HT1080 (cell line): ENCODE measurements at places on chromosomes 2 and 18.
A peak's percentile ranks its signal among the peaks of the same experiment; 100 is the strongest.

- no peak for DNase-seq
Measured at GRCh38 chr2:68251855-68252399, 405 bp downstream of the PPP3R1 start.

DNA sequence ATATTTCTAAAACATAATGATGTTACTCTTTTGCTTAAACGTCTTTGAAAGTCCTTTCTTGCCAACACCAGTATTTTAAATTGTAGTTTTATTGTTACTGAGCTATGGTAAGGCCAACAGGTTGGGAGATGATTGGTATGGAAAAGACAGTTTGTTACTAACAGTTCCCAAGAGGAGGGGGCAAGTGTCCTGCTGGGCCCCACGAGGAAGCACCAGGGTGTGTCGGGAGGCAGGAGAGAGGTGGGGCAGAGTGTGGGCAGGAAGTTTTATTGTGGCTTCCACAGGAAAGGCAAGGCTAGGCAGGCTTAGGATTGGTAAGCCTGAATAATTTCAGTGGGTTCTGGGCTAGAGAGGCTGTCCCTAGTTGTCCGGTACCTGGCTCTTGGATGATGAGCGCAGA lies 134.3 kb downstream of the SOCS6 start:
- peak; percentile 22 for DNase-seq

DNA sequence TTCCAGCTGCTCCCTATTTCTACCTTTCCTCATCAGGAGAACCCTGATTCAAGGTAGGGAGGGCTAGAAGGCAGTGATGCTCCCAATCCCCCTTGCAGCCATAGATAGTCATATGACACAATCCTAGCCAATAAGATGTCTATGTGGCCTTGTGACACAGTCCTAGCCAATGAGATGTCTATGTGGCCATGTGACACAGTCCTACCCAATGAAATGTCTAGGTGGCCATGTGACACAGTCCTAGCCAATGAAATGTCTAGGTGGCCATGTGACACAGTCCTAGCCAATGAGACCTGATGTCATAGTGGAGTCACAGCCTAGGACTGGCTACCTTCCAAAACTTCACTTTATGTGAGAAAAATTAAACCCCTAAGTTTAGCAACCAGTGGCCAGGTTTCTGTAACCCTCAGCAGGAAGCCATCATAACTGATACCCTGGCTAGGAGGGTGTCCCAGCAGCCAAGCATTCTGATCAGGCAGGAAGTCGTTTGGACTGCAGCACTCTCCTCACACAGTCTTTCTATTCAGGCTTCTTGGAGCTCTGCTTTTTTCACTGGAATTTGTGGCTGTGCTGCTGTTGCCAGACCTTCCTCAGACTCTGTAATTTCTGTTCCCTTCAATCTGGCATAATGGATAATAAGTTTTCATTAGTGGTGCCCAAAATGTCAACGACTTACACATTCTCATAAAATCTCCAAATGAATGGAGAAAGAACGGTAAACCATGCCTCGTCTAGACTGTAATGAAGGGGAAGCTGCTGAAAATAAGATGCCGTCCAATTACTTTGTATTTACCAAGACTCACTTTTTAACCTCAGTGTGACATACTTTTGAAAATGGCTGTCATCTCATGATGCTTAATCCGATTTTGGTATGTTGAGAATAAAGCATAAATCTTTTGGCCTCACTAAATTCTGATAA lies 165.0 kb upstream of the NCKAP5 start:
- DNase-seq, result peak; percentile 11

- DNase-seq, result peak; percentile 19
Measured at GRCh38 chr2:202790676-202791075, 80.9 kb downstream of the ICA1L start.

GRCh38 chr2:44053456-44053855 lies 57.7 kb upstream of the LRPPRC start:
- no peak for DNase-seq

DNA sequence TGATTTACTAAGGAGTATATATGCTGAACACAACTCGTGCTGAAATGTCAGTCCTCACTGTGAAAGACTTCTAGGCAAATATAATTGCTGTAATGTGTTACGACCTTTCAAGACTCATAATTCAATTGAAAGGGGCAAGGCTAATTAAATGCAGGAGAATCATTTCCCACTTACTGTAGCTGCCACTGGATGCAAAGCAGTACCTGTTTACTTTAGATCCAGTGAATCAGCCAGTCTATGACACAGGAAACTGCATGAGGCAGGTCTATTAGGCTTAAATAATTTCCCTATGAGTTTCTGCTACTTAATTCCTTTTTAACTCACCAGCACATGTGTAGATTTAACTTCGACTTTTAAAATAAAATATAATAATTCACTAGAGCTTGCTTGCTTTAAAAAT lies 125.6 kb downstream of the CTNNA2 start:
- no peak for DNase-seq

DNA sequence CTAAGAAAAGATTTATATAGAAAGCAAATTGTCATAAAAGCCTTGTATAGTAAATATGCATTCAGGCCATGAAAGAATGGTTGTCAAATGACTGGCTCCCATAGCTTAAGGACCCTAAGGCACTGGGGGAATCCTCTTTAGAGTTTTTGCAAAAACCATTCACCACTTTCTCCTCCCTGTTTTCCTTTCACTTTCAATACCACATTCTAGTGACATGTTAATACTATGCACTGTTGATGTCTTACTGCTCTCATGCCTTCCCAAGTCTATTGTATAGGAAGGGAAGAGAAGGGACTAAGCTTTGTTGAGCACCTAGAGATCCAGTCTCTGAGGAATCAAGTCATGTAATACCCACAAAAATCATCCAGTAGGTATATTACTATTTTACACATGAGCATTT lies 383.0 kb upstream of the LRRTM1 start:
- DNase-seq, result no peak

DNA sequence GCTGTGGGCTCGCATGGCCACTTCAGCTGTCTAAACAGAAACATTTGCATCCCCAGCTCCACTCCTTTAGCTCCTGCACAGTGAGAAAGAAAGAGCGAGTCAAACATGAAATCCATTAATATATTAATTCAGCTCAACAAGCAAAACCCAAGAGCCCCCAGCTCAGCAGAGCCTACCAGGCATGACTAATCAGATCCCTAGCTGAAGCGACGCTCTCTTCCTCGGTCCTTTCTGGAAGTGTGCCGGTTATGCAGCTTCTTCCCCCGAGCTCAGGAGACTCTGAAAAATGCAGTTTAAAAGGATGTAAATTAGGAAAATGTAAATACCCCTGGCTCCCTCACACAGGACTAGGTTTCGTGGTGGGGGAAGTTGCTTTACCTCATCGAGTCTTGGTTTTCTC lies 221.5 kb downstream of the ANKRD30B start:
- DNase-seq, result no peak

DNA sequence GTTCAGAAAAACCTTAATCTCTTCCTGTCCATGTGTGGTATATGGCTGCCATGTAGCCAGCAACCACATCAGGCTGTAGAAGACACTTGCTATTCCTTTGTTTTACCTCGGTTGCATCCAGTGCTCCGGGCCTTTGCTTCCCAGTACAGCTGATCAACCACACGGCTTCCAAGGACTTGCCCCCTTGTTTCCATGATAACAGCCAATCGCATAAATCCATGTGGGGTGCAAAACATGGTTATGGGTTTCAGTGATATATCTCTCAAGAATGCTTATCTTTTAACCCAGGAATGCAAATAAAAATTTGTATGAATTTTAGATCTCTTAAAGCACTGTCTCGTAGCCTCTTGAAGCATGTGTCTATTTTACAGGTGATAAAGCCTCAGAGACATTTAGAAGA lies 118.3 kb downstream of the MGAT5 start:
- no peak for DNase-seq

GRCh38 chr2:113000436-113000835 lies 4.8 kb upstream of the IL36A start:
- DNase-seq, result no peak

DNA sequence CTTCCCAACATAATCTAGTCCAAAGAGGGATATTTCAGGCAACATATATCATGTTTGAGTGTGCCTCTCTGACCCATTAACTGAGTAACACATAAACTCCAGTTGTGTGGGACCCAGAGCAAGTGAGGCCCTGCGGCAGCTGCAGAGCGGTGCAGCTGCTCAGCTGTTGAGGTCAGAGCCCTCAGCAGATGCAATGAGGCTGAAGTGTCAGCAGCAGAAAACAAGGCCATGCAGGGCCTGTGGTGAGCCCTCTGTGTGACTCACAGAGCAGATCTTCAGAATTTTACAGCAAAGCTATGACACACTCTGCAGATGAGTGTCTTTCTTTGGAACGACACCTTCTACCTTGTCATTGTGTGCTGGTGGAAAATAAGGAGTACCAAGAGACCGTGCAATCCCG lies 168.5 kb downstream of the CBLN2 start:
- peak; percentile 83 for DNase-seq

DNA sequence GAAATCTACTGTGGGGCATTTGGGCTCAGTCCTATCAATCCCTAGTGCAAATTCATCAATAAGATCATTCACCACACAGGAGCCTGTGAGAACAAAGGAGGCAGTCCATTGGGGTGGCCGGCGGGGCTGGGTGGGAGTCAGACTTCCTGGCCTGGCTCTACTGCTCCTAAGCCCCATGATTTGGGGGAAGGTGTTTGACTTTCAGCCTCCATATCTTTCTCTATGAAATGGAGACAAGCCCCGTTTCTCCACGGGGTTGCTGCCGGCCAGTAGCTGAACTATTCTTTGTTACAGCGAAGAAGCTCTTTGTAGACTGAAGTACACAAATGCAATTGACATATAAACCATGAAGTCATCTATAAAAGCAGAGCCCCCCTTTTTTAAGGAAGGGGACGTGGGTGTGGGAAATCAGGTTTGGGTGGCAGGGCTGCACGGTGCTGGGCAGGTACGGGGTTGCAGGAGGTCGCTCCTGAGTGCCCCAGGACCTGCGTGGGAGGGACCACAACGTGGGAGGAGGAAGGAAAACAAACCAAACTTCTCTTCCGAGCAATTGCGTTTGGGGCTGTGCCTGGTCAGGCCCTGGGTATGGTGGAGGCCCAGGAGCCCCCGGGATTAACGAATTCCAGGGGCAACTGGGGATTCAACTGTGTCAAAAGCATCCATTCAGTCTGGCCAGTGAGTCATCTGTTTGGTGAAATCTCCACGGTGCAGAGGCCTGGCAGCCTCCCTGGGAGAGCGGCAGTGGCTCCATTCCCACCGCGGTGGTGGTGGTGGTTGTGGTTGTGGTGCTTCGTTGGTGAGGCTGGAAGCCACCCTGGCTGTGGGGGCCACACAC lies 18.2 kb downstream of the FBLN7 start:
- DNase-seq, result peak; percentile 85

GRCh38 chr2:101986804-101987740 lies 4.7 kb upstream of the IL1R2 start:
- DNase-seq, result no peak

GRCh38 chr2:98773907-98774306 lies 43.0 kb upstream of the MGAT4A start:
- DNase-seq, result no peak

DNA sequence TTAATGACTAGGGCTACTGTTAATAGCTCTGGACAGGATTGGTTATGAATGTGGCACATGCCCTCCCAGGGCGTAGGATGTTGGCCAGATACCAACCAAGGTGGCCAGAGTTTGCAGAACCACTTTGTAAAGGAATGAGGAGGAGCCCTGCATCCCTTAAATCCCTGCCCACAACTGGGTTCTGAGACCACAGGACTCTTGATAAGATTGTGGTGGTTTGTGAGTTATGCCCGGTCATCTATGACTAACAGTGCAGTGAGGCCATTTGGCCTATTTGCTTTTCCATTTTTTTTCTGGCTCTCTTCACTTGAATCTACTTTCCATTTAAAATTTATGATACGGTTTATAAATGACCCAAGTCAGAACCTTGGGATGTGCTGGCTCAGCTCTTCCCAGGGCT lies 294.5 kb downstream of the PRKCE start:
- DNase-seq, result peak; percentile 98

GRCh38 chr2:45469314-45470099 lies 141.6 kb downstream of the SRBD1 start:
- DNase-seq, result no peak

- no peak for DNase-seq
Measured at GRCh38 chr2:208406474-208407451, at the start of gene PTH2R. TSS of gene PTH2R (plus strand) at chr2:208406792. CDS start at chr2:208407044, 252 bp downstream.
